ENCODE measurements at places on chromosomes 3 and 15.

DNA sequence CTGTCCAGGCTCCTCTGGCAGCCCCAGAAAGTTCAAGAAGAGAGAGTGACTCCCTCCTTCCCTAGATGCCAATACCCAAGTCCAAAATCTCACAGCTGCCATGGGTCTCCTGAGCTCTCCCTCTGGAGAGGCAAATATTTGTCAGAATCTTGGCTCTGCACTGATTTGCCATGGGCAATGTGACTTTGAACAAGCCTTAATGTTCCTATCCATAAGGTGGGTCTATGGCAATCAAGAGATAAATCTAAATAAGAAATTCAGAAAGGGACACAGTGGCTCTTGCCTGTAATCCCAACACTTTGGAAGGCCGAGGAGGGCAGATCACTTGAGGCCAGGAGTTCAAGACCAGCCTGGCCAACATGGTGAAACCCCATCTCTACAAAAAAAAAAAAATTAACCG, 12.4 kb upstream of the WNT7A start:
- DNase-seq = no peak

DNA sequence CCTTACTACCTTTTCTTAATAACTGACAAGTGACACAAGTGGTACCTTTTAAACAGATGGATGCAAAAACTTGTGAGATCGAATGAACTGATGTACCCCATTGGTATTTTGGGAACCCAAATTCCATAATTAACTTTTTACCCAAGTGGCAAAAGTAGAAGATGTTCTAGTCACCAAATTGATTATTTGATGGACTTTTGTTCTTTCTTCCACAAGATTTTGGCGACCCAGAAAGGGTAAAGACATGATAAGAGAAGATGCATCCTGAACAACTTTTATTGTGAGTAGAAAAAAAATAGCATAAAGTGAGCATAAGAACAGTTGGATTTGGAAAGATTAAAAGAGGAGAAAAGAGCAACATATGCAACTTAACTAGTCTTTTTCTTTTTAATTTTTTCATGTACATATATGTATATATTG, 159.5 kb downstream of the TIGIT start:
- no peak for DNase-seq

DNA sequence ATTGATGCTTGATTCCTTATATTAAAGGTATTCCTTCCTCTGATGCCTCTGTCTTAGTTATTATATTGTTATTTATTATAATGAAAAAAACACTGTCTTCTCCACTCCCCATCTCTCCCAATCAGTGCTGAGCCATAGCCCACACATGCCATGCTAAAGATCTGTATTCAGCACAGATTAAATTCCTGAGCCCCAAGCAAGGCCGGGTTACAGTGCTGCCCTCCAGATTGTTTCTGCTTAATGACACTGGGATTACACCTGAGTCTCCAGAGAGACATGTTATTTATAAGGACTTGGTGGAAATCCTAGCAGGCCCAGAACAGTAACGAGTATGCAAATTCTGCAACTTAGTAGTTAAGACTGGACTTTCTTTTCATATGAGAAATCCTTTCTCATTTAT, 305.9 kb upstream of the UMPS start:
- no peak for DNase-seq

DNA sequence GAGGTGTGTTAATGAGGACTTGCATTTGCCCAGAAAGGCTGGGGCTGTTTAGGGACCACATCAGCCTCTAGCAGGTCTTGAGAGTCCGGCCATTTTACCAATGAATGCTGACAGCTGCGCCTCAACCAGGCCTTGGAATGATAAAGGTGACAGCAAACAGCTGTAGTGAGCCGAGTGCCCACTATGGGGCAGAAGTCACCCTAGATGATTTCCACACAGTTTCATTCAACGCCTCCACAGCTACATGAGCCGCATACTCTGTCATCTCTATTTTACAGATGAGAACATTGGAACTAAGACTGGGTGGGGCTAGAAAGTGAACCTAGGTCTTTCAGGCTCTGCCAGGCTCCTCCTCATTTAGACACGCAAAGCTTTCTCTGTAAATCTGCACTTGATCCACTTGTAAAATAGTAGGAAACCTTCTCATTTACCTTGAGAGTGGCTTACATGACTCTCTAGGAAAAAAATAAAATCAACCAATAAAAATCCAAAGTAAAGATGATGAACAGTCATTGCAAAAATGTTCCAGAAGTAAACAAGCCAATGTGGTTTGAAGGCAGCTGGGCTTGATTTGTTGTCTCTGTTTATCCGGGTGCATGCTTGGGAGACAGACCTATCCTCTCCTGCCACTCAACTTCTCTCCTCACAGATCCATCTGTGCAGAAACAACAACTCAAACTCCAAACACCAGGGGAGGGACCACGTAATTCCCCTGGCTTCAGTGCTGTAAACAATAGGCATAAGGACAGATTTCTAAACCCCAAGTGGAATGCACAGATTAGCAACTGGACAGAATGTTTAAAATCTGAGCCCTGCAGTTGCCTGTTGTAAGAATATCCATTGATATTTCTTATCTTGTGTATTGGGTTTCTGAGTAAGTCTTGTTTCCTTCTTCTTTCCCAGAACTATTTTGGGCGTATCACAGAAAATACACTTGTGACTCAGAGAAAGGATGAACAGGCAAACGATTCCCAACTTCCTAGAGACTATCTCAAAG, 31.5 kb upstream of the LDHAL6B start:
- peak; percentile 81 for DNase-seq
